ENCODE measurements at places on chromosomes 2 and 18. TPM values are rescaled to one million over a fixed set of nuclear protein-coding genes. Genes with fewer than 3 reads are reported as not detected.
A peak's percentile ranks its signal among the peaks of the same experiment; 100 is the strongest.

CNGA3 gene
- 0.51 TPM for total RNA-seq

ASB18 gene
- total RNA-seq: not detected

CFAP65 gene
- not detected for total RNA-seq

CD226 gene
- total RNA-seq: 1.3 TPM

DNA sequence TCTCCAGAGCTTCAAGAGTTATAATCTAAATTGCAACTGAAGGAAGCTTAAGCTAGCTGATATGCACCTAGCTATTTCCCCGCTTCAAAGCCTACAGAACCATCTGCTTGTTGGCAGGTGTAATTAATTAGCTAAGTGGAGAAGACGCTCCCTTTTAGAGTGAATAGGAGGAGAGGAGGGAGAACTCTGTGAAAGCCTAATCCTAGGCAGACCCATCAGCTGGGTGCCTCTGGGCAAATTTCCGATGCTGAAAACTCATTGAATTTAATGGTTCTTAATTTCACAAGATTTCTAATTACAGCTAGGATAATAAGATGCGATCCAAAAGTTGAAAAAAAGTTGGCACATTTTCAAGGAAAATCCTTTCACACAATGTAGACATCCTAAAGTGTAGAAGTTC lies 735.9 kb downstream of the ERBB4 start:
- DNase-seq: no peak
- no peak overlapping the region for H3K27ac ChIP-seq
- H3K4me3 ChIP-seq: no peak overlapping the region
- no peaks in the 10 kb centered on the region for H3K36me3 ChIP-seq
- H3K27me3 ChIP-seq: no peaks in the 10 kb centered on the region
- H3K4me1 ChIP-seq: no peaks in the 10 kb centered on the region

- DNase-seq: peak; percentile 48
- no peak overlapping the region for H3K4me3 ChIP-seq
- H3K27ac ChIP-seq: no peak overlapping the region
- peaks cover 29% of the 10 kb centered on the region for H3K4me1 ChIP-seq
- H3K27me3 ChIP-seq: no peaks in the 10 kb centered on the region
- no peaks in the 10 kb centered on the region for H3K36me3 ChIP-seq
Measured at GRCh38 chr18:77124452-77124922, 8.1 kb downstream of the MBP start.

DNA sequence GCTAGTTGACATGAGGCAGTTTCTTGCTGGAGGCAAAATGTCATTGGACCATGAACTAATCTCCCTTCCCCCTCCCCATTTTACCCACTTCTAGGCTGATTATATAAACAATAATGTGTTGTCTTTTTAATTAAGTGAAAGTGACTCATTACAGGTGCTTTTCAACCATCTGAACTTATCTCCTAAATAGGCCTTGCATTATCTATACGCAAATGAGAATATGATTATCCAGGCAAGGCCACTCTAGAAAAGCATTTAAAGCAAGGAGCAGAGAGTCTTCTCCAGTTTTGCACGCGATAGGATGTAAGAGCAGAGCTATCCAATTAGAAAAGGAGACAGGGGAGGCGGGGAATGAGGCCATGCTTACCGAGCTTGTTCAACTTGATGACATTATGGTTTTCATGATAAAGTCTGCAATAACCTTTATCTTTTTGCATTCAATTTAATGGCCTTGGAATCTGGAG lies 286.1 kb upstream of the SIX3 start:
- no peaks in the 10 kb centered on the region for H3K4me1 ChIP-seq
- no peak overlapping the region for H3K27ac ChIP-seq
- no peaks in the 10 kb centered on the region for H3K36me3 ChIP-seq
- DNase-seq: no peak
- no peaks in the 10 kb centered on the region for H3K27me3 ChIP-seq

DNA sequence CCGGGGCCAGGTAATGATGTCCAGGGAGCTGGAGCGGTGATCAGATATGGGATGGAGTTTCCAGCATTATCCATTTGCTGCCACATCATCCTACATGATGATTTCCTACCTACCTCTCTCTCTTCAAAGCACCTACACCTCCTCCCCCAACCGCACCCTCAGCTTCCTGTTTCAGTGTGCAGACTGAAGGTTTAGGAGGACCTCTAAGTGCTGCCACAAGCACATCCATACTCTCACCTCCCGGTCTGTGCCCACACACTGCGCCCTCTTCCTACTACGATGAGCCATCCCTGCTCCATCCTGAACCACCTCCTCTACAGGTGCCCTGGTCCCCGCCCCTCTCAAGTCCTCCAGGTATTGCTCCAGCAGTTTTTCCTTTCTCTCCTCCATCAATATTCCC lies 123.7 kb downstream of the ALPK2 start:
- H3K36me3 ChIP-seq: peaks cover 42% of the 10 kb centered on the region
- H3K27ac ChIP-seq: no peak overlapping the region
- no peaks in the 10 kb centered on the region for H3K27me3 ChIP-seq
- DNase-seq: no peak
- H3K4me3 ChIP-seq: no peak overlapping the region

GRCh38 chr2:216934151-216934550 lies 74.3 kb upstream of the TNP1 start:
- no peak overlapping the region for H3K4me3 ChIP-seq
- no peak for DNase-seq
- H3K36me3 ChIP-seq: no peaks in the 10 kb centered on the region
- H3K27ac ChIP-seq: no peak overlapping the region
- peaks cover 13% of the 10 kb centered on the region for H3K4me1 ChIP-seq
- H3K27me3 ChIP-seq: no peaks in the 10 kb centered on the region

DNA sequence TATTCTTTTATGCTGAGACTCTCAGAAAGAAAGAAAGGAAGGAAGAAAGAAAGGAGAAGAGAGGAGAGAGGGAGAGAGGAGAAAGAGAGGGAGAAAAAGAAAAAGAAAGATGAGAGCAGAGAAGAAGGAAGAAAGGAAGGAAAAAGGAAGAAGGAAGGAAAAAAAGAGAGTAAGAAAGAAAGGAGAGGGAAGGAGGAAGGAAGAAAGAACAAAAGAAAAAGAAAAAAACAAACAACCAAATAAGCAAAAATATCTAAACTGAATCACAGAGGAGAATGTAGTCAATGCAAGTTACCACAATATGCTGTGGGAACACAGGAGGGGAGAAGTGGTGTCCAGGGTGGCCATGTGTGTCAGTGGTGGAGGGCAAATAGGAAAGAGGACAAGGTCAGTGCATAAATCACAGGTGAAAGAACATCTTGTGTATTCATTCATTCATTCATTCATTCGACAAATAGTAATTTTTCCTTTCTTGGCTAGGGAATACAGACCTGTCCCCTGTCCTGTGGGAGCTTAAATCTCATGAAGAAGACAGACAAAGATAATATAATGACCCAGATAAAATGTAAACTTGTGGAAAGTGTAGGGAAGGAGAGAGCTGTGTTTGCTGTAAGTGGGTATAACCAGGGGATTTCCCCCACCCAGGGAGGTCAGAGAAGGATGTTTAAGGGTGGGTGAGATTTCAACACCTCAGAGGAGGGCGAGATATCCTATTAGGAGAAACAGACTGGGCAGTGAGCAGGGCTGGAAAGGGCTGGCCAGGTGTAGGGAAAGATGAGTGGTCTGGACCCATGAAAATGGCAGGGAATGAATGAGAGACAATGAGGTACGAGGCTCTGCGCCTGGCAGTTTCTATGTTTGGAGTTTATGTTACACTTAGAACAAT lies 50.7 kb downstream of the IL1R2 start:
- H3K27me3 ChIP-seq: no peaks in the 10 kb centered on the region
- no peak overlapping the region for H3K4me3 ChIP-seq
- H3K4me1 ChIP-seq: peaks cover 42% of the 10 kb centered on the region
- no peaks in the 10 kb centered on the region for H3K36me3 ChIP-seq

GRCh38 chr18:79559436-79559835 lies 120.2 kb upstream of the CTDP1 start:
- no peaks in the 10 kb centered on the region for H3K27me3 ChIP-seq
- no peak for DNase-seq
- no peak overlapping the region for H3K4me3 ChIP-seq
- H3K4me1 ChIP-seq: no peaks in the 10 kb centered on the region
- no peak overlapping the region for H3K27ac ChIP-seq

DNA sequence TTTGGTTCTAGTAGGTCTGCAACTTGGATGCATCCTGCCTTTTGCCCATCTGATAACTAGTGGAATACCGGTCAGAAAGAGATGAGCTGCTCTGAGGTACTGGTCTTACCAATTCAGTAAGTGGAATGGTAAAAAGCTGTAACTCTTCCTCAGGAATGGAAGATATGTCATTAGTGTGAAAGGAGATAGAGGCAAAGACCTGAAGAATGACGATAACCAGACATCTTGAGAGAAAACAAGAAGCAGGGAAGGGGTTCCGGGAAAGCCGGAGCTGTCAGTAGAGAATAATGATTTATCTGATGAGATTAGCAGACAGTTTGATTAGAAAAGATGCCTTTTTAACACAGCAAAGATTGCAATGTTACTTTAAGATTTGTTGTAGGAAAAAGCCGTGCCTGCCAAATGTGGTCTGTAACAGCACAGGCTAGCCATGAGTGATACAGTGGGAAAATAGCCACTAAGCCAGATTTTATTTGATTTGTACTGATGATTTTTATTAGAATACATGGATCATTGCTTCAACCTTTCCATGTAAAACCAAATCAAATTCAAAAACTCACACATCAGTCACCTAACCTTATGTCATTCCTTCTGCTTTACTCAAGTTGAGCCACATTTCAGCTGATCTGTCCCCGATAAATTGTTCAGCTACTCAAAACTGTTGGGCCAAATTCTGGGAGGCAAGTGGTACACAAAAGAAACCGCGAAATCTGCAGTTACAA lies 110.0 kb downstream of the TCF4 start:
- H3K27ac ChIP-seq: peak overlapping the region; percentile 79
- H3K4me3 ChIP-seq: peak overlapping the region; percentile 88
- DNase-seq: peak; percentile 79
